ENCODE measurements at places on chromosomes 2 and 18.
A peak's percentile ranks its signal among the peaks of the same experiment; 100 is the strongest.

GRCh38 chr2:102020596-102021170, 28.9 kb downstream of the IL1R2 start:
- DNase-seq, result peak; percentile 78

- DNase-seq, result no peak
These were observed 19.0 kb downstream of the BOK start for GRCh38 chr2:241577413-241578122.

DNA sequence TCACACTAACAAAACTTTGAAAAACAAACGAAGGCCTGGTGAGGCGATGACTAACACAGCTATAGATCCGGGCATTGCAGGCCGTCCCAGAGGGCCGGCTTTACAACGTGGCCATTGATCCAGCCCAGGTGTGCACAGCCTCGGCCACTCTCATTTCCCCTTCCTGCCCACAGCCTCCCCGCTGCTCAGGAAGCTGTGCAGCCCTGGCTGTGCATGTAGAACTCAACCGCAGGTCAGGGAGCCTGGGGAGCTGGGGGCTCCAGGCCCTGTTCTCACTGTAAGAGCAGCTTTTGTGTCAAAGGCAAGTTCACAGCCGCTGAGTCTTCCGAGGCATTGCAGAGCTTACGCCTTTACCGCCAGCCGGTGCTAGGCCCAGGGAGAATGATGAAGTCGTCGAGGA, 87.2 kb downstream of the LONRF2 start:
- DNase-seq, result no peak

- DNase-seq, result no peak
These were observed 396.7 kb upstream of the HS6ST1 start for GRCh38 chr2:128715360-128715759.

DNA sequence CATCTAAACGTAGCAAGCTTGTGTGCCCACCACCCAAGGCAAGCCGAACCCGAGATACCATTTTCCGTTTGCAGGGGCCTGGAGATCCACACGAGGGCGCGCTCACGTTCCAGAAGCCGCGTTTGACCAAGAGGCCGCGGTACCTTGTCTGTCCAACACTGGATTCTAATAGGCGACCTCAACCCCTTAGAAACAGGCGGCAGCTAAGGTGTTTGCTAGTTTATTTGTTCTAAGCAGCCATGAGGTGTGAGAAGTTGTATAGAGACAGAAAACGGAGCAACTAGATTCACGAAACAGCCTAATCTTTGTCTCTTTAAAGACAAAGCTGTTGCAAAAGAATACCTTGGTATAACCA, 4.2 kb downstream of the HOXD11 start:
- no peak for DNase-seq
